Cerebellum (tissue), 4 donors: ENCODE measurements at places on chromosomes 2 and 18.

DNA sequence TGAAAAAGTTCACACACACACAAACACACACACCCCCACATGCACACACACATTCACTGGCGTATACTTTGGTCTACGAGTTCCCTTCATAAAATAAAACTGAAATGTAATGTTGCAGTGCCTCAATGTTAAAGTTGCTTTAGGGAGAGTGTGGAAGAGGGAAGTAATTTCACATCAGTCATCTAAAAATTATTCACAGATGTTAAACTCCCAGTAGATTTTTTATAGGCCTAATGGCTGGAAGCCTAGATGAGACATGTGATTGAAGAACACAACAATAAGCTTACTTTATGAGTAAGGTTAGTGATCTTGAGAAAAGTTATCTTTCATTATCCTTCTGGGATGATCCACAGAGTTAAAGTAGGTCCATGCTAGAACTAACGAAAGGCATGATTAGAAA lies 506.7 kb upstream of the CNTNAP5 start:
- DNase-seq: no peak

DNA sequence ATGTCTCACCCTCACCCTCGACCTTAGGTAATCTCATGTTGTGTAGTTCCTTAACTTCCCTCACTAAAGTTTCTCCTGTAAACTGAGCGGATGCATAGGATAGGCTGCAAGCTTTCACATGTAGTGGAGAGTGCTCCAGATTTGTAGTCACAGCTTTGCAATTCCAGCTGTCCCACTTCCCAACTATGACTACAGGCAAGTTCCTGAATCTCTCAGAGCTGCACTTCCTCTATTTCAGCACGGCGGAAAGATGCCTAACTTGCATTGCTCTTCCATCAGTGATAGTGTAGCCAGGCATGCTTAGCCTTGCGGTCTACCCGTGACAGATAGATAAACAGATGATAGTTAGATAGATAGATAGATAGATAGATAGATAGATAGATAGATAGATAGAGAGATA lies 183.1 kb upstream of the CCDC68 start:
- DNase-seq: no peak

- DNase-seq: no peak
These were observed 26.0 kb downstream of the CWC22 start for GRCh38 chr2:179981085-179981484.

DNA sequence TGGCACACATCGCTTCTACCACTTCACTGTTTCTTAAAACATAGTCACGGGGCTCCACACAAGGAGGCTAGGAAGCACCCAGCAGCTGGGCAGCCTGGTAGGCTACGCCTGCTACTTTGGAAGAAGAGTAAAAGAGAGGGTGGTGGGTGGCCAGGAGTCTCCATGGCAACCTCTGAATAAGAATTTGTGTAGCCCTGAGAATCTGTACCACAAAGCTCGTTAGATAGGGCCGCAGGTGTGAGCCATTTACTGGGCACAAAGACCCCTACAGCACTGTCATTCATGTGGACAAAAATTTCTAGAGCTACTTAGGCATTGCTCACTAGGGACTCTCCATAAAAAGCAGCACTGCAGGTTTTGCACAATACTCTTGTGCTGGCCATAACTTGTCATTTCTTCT lies 166.4 kb upstream of the MSH6 start:
- DNase-seq: no peak

DNA sequence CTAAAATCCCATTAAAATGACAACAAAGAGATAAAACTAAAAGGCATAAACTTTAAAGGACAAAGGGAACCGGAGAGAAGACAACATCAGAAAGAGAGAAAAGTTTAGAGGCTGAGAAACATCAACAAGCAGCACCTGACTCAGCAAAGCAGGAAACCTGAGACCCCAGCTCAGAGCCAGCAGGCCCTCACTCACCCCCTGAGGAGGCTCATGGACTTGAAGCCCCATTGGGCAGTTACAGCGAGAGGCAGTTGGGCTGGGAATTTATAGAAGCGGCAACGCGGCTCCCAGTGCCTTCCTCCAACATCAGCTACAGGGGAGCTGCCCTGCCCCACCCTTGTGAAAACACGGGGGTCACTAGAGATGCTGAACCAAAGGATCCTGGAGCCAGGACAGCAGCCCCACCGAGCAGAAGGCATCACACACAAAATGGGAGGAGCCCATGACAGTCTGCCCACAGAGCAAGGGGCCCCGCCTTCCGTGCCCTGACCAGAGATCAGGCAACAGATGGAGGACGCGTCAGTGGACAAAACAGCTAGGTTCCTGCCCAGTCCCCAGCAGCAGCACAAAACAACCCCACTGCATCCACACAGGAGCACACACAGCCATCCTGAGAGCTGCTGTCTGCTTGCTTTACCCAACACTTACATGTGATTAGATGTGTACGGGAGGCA lies 52.7 kb downstream of the CMPK2 start:
- peak; percentile 41 for DNase-seq

GRCh38 chr2:48512571-48512970 lies 17.4 kb upstream of the STON1 start:
- no peak for DNase-seq

DNA sequence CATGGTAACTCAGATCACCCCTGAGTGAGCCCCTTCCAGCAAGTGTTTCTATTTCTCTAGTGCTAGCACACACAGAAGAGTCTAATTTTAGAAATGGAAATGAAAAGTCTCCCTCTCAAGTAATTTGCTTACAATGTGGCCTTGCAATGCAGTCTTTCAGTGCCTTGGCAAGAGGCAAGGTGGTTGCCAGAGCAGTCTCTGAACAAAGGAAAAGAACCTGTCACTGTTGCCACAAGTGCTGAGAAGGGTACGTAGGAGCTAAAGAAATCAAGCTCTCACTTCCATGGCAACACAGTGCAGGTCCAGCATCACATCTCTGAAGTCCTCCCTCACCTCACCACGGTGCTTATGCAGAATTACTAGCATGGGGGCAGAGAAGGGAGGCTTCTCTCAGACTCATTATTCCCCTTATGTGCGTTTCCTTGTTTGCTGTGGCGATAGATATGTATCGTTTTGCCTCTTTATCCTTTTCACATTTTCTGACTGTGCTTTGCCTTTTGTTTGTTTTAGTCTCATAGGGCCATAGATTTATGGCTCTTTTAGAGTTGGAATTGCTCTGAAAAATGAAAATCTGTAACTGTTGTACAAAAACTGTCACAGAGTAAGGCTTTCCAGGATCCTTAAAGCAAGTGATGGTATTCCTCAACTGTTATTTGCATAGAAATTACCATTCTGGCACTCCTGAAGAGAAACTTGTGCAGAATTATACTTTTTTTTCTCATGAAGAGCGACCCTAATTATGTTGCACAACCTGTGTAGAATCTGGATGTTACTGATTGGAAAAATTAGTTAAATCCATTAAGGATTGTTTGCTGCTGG lies 164.8 kb downstream of the CCDC85A start:
- DNase-seq: no peak

GRCh38 chr2:123303731-123304130 lies 721.4 kb upstream of the CNTNAP5 start:
- DNase-seq: no peak

- no peak for DNase-seq
These were observed 373.8 kb downstream of the ZEB2 start for GRCh38 chr2:144146076-144146475.

DNA sequence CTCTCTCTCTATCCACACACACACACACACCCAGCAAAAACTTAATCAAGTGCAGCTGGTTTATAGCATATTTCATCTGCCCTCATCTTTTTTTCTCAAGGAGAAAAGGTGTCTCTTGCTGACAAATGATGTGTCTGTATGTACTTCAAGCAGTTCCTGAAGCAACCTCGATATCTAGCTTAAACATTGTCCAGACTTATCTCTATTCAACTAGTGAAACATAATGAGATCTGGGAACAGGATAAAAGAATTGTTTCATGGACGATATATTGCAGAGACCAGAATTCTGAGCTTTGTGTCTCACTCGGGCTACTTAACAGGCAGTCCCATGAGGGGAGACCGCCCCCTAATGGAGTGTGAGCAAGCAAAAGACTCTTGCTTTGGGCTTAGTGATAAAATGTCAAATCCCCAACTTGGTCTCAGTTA lies 929.2 kb upstream of the SOX11 start:
- no peak for DNase-seq

DNA sequence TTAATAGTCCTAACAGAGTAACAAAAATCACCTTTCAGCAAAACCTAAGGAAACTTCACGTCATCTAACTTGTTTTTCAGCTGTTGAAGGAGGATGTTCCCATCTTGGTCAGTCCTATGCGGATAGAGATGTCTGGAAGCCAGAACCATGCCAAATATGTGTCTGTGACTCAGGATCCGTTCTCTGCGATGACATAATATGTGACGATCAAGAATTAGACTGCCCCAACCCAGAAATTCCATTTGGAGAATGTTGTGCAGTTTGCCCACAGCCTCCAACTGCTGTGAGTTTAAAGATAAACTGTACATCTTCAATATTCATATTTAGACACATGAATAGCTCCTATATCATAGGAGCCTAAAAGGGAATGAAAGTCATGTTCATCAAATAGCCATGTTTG lies 10.5 kb downstream of the COL3A1 start:
- DNase-seq: no peak

- no peak for DNase-seq
These were observed 457.0 kb upstream of the MYT1L start for GRCh38 chr2:2788076-2788475.

GRCh38 chr2:59779571-59779970 lies 773.9 kb downstream of the BCL11A start:
- no peak for DNase-seq

- no peak for DNase-seq
These were observed 24.3 kb upstream of the CETN1 start for GRCh38 chr18:555705-556457.

- DNase-seq: peak; percentile 1
These were observed 31.9 kb downstream of the SPAG16 start for GRCh38 chr2:213316001-213316735.

DNA sequence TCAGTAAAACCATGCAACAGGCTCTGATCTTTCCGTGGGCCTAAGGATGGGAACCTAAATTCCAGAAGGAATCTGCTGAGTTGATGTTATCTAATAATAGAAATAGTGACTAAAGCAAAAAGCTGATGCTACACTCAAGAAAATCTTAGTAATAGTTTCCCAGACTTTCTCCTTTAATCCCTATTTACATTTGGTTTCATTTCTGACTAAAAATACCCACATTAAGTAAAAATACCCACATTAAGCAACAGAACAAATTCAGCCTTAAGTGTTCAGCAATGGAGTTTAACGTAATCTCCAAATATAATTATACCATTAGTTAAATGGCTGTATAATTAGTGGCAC lies 50.3 kb downstream of the CCBE1 start:
- DNase-seq: no peak

- no peak for DNase-seq
These were observed 287.7 kb upstream of the NXPH2 start for GRCh38 chr2:139067874-139068273.

DNA sequence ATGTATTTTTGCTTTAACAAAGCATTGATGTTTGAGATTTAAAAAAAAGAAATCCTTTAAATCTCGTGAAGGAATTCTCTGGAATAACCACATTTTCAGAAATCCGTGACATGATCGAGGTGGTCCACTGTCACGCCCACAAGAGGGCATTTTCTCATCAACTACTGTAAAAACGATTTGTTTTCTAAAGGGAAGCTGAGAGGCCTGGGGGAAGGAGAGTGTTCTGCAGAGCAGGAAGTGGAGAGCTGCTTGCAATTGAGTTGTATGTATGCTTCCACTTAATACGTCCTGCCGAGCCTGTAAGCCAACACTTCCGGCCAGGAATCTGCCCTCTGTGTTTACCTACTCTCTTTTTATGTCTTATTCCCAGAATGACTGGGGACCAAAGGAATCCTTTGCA lies 19.4 kb downstream of the KLHL29 start:
- DNase-seq: no peak

DNA sequence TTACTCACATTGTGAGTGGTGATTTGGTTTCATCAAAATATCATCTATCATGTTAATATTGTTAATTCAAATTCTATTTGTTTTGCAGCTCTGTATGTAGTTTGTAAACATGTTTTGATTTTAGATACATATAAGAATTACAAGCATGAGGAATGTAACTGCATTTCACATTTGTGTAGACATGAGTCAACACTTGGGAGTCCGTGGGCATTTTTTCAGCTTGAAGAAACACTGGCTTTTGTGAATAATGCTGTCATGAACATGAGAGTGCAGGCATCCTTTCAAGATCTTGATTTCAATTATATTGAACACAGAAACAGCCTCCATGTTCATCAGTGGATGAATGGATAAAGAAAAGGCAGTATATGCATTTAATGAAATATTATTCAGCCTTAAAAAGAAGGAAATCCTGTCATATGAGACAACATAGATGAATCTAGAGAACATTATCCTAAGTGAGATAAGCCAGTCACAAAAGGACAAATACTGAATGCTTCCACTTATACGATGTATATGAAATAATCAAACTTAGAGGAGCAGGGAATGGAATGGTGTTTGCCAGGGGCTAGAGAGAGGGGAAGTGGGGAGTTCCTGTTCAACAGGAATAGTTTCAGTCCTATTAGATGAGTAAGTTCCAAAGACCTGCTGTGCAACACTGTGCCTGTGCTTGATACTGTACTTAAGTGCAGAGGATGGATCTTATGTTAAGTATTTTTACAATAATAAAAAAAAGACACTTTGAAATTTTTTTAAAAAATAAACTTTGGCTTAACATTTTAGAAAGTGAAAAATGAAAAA lies 194.9 kb downstream of the LRATD1 start:
- DNase-seq: no peak

DNA sequence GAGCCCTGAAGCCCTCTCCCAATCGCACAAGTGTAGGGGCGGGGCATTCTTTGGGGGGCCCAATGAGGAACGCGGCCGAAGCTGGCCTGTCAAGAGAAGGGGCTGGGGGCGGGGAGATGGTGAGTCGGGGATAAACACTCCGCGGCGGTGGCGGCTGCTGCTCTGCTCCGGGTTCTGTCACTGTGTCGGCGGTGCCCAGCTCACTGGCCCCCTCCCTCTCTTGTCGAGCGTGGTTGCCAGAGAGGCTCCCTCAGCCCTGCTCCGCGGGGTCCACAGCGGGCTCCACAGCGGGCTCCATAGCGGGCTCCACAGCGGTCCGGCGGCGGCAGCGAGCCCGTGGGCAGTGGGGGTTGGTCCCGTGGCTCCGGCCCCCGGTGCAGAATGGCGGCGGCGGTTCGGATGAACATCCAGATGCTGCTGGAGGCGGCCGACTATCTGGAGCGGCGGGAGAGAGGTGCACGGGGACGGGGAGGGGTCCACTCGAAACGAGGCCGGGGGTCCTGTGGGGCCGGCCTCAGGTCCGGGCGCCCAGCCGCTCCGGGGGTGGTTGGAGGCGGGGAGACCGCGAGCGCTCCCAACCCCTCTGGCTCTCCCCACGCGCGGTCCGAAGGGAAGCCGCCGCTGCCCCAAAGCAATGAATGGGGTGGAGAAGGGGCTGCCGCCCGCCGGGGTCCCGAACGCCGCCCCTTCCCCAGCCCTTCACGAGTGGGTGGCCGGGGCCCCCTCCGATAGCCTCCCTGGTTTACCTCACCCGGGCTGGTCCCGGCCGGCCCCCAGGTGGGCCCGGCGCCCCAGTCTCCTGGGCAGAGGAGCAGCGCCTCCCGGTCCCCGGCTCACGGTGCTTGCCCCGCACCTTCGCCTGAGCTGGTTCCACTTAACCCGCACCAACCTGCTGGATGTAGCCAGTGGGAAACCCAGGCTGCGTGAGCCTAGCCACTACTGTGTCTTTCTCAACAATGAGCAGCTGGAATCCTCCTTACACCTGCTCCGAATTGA lies at the start of gene MXD1:
TSS of gene MXD1 (plus strand) at position 160 of the 996 bp plus-strand sequence. CDS start at position 382, 222 bp downstream.
- peak; percentile 98 for DNase-seq

GRCh38 chr2:106638043-106638442 lies 150.9 kb downstream of the CD8B2 start:
- DNase-seq: peak; percentile 8

- no peak for DNase-seq
These were observed 34.6 kb upstream of the MAL start for GRCh38 chr2:94990956-94991355.
